ENCODE measurements at places on chromosomes 2 and 18. TPM values are rescaled to one million over a fixed set of nuclear protein-coding genes. Genes with fewer than 3 reads are reported as not detected.

GRCh38 chr2:70123829-70124116 lies 36.5 kb downstream of the PCBP1 start:
- H3K27ac ChIP-seq: peak overlapping the region; percentile 100
- peaks cover 73% of the 10 kb centered on the region for H3K4me1 ChIP-seq
- H3K4me3 ChIP-seq: peak overlapping the region; percentile 92
- H3K27me3 ChIP-seq: no peaks in the 10 kb centered on the region
- DNase-seq: no peak

Gene APOB
- total RNA-seq: not detected

GRCh38 chr2:241851325-241852115 lies 7.2 kb downstream of the PDCD1 start:
- no peaks in the 10 kb centered on the region for H3K27me3 ChIP-seq
- peaks cover 9% of the 10 kb centered on the region for H3K4me1 ChIP-seq
- H3K36me3 ChIP-seq: peaks cover 14% of the 10 kb centered on the region
- no peak for DNase-seq
- H3K4me3 ChIP-seq: no peak overlapping the region

DNA sequence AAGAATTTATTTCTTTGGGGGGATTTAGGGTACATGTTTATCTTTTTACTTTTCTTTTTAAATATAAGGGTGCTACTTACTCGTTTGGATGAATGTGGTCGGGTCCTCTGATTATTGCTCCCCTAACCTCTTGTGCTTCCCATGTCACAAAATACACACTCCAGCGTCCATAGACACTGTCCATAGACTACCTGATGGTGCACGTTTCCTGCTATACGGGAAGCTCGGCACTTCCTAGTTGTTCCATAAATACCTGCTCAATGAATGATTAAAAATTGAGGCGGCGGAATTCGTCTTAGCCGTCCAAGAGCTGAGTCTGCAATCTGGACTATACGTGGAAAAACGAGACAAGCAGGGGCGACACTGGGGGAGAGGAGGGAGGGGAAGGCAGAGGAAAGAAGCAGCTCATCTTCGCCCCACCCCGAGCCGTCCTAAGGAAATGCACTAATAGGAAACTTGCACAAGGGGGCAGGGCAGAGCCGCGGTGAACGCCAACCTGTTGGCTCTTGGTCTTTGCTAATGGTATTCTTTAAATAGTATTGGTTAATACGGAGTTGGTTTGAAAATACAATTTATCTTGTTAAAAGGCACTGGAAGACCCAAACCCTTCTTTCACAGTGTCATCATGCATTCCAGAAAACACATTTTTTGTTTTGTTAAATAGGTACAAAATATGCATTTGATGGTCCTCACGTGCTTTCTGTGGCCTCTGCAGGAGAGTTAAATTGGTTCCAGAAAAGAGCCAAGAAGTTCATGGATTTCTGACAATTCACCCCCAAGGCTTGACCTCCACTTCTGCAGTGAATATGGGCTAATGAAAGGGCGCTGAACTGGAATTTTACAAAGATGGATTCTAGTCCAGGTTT lies 73.0 kb upstream of the KCTD1 start:
- no peak overlapping the region for H3K27ac ChIP-seq
- peak; percentile 63 for DNase-seq
- H3K4me3 ChIP-seq: no peak overlapping the region
- peaks cover 5% of the 10 kb centered on the region for H3K36me3 ChIP-seq
- no peaks in the 10 kb centered on the region for H3K4me1 ChIP-seq

Gene ADRA2B
- total RNA-seq: 0.54 TPM

Gene ME2
- total RNA-seq: 146 TPM

DNA sequence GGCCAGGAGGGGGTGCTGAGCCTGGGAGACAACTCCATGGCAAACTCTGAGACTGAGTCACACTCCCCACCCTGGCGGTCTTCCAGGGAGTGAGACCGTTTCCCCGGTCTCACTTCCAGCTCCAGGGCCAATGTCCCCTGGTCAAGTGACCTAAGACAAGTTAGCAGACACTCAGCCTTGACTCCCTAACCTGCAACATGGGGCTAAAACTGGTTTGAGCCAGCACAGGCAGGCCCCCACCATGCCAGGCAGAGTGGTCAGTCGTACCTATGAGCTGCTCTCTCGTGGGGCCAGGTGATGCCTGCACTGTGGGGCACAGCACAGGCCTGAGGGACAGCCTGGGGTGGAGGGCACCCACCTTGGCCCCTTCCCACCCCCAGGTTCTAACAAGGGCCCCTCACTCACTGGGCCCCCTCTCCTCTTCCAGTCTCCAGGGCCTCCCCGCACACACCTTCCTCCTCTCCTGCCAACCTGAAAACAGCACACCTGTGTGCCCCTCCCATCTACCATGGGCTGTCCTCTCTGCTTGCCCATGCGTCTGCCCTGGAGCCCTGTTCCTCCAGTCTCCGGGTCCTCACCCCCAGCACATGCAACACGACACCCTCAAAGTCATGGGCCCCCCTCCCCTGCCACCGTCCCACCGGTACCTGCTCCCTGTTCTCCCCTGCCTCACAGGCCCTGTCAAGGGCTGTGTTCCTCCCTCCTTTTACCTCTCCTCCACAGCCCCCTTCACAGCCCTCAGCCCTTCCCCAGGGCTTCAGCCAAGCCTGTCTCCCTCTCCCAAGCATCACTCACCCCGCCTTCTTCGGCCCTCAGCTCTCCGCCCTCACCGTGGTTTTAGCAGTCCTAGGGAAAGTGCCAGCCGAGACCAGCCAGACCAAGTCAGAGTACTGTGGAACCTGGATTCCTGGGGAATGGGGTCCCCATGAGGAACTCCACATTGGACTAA lies 1.6 kb downstream of the GPR17 start:
- H3K27ac ChIP-seq: no peak overlapping the region
- peaks cover 13% of the 10 kb centered on the region for H3K4me1 ChIP-seq
- no peak overlapping the region for H3K4me3 ChIP-seq
- no peaks in the 10 kb centered on the region for H3K27me3 ChIP-seq
- no peak for DNase-seq
- H3K36me3 ChIP-seq: no peaks in the 10 kb centered on the region

GRCh38 chr2:236718207-236718992 lies 148.8 kb downstream of the ACKR3 start:
- no peak overlapping the region for H3K4me3 ChIP-seq
- H3K4me1 ChIP-seq: no peaks in the 10 kb centered on the region
- no peak for DNase-seq

DNA sequence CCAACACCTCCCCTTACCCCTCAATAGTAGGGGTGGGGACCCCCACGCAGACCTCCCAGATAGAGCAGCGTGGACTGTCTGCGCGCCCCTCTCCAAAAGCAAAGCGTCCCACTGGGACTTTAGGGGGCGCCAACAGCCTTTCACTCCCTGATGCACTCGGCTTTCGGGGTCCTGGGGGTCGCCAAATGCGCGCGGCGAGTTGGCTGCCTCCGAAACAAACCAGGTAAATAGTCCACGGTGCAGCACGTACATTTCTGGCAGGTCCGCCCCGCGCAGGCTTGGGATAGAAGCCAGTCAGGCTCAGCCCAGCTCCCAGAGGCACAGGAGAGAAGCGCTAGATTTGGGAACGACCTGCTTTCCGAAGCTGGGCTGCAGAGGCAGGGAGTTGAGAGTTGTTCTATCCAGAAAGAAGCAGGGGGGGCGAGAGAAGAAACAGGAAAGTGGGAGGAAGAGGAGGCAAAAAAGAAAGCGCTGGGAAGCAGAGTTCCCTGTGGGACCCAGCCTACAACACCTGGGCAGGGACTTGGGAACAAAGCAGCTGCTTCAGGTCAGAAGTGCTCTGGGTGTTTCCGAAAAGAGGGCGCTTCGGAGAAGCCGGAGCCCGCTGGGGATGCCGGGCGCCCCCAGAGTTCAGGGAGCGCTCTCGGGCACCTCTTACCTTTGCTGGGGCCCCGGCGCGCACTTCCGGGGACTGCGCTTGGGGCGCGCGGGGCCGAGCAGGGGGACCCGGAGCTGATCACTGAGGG lies 544 bp downstream of the EVA1A start:
- peak; percentile 34 for DNase-seq
- peak overlapping the region; percentile 67 for H3K4me3 ChIP-seq
- peaks cover 51% of the 10 kb centered on the region for H3K27me3 ChIP-seq
- peaks cover 20% of the 10 kb centered on the region for H3K4me1 ChIP-seq
- H3K36me3 ChIP-seq: no peaks in the 10 kb centered on the region

- peaks cover 8% of the 10 kb centered on the region for H3K4me1 ChIP-seq
- DNase-seq: no peak
- no peaks in the 10 kb centered on the region for H3K36me3 ChIP-seq
Measured at GRCh38 chr2:74436111-74436805, 5.5 kb downstream of the RTKN start.

Gene TTN
- 3.1 TPM for total RNA-seq

DNA sequence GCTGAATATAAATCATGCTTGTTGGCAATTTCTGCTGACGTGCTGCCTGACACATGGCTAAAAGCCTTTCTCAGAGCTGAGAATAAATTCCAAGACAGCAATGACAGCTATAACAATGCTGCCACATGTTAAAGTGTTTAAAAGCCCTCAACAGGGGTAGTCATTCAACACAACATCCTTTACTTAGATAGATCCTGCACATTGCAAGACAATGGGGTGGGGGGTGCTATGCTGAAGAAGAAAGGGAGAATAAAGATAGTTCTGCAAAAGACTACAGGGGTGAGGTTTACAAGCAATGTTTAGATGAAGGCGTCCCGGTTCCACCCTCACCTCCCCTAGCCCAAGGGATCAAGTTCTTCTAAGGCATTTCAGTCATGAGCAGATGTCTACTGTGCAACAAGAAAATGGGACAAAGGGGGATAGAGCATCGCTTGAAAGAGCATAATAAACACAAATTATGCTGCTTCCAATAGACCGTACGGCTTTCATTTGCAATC lies 291.0 kb upstream of the ACVR2A start:
- H3K36me3 ChIP-seq: no peaks in the 10 kb centered on the region
- DNase-seq: no peak
- H3K27me3 ChIP-seq: no peaks in the 10 kb centered on the region
- no peak overlapping the region for H3K4me3 ChIP-seq
- H3K4me1 ChIP-seq: no peaks in the 10 kb centered on the region

DNA sequence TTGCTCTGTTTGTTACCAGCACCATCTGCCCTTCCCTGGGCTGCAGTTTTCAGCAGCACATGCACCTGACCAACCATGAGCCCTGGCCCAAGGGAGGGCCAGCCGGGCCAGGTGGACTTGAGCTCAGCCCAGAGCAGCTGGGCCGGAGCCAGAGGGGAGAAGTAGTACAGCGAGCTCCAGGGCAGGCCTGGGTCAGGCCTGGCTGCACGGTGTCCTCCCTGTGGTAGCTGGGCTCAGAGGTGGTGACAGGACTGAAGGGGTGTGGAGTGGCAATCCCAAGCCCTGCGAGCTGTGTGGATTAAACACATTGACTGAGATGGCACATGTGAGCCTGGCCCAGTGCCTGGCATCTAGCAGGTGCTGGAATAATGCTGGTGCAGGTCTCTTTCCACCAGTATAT lies 222.2 kb downstream of the GLI2 start:
- H3K4me3 ChIP-seq: no peak overlapping the region
- no peak overlapping the region for H3K27ac ChIP-seq
- DNase-seq: no peak
- no peaks in the 10 kb centered on the region for H3K36me3 ChIP-seq
- no peaks in the 10 kb centered on the region for H3K27me3 ChIP-seq

- H3K27ac ChIP-seq: no peak overlapping the region
- H3K27me3 ChIP-seq: no peaks in the 10 kb centered on the region
- H3K36me3 ChIP-seq: no peaks in the 10 kb centered on the region
- no peaks in the 10 kb centered on the region for H3K4me1 ChIP-seq
Measured at GRCh38 chr2:68031542-68032160, 31.2 kb downstream of the C1D start.

- H3K4me1 ChIP-seq: no peaks in the 10 kb centered on the region
- no peak overlapping the region for H3K27ac ChIP-seq
- no peak overlapping the region for H3K4me3 ChIP-seq
- no peak for DNase-seq
Measured at GRCh38 chr2:120933693-120934573, 198.3 kb downstream of the GLI2 start.

Gene INHA
- total RNA-seq: not detected

DNA sequence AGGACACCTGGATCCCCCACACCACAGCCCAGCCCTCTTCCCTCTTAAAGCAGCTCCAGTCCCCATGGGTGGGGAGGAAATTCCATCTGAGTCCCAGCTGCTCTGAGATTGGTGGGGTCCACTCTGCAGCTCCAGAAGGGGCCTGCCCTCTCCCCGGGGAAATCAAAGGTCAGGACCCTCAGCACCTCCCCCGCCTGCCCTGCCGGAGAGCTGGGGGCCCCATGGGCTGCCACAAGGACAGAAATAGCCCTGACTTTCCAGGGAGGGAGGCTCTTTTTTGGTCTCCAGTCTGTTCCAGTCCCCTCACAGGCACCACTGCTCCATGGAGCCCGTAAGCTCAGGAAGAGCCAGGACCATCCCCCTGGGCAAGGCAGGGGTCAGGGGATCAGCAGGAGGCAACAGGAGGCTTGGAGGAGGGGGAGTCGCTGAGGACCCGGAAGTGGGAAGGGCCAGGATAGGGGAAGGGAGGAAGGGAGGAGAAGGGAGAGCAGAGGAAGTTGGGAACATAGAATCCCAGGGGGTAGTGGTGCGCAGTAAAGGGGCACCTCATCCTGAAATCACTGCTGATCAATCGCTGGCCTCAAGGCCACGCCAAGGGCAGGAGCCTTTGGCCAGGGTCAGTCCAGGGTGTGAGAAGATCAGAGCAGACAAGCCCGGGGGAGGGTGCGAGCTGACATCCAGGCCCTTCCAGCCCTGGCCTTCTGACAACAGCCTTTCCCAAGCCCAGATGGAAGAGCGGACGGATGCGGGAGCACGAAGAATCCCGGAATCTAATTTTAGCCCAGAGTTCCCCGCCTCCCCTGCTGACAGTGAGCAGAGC lies 7.6 kb downstream of the ADRA2B start:
- H3K4me3 ChIP-seq: no peak overlapping the region
- H3K27me3 ChIP-seq: no peaks in the 10 kb centered on the region
- DNase-seq: peak; percentile 1

DNA sequence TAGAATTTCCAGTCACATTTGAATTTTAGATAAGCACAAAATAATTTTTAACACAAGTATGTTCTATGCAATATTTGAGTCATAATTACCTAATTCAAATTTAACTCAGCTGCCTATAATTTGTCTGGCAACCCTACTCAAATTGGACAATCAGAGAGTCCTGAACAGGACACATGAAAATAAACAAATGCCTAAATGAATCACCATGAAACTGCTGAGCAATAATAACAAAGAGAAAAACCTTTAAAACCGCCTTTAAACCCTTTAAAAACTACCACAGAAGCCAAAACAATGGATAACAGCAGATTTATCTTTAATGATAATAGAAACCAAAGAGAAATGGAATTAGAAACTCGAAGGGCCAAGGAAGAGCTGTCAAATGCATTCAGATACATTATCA lies 39.5 kb downstream of the ARL4C start:
- no peak overlapping the region for H3K4me3 ChIP-seq
- H3K36me3 ChIP-seq: peaks cover 4% of the 10 kb centered on the region
- H3K4me1 ChIP-seq: peaks cover 70% of the 10 kb centered on the region
- no peak overlapping the region for H3K27ac ChIP-seq
- DNase-seq: no peak

- no peak overlapping the region for H3K27ac ChIP-seq
- H3K36me3 ChIP-seq: no peaks in the 10 kb centered on the region
- H3K4me1 ChIP-seq: peaks cover 32% of the 10 kb centered on the region
- DNase-seq: no peak
Measured at GRCh38 chr2:37875403-37875906, 49.6 kb upstream of the RMDN2 start.
